ENCODE measurements at places on chromosomes 3 and 15. TPM values are rescaled to one million over a fixed set of nuclear protein-coding genes. Genes with fewer than 3 reads are reported as not detected.

DNA sequence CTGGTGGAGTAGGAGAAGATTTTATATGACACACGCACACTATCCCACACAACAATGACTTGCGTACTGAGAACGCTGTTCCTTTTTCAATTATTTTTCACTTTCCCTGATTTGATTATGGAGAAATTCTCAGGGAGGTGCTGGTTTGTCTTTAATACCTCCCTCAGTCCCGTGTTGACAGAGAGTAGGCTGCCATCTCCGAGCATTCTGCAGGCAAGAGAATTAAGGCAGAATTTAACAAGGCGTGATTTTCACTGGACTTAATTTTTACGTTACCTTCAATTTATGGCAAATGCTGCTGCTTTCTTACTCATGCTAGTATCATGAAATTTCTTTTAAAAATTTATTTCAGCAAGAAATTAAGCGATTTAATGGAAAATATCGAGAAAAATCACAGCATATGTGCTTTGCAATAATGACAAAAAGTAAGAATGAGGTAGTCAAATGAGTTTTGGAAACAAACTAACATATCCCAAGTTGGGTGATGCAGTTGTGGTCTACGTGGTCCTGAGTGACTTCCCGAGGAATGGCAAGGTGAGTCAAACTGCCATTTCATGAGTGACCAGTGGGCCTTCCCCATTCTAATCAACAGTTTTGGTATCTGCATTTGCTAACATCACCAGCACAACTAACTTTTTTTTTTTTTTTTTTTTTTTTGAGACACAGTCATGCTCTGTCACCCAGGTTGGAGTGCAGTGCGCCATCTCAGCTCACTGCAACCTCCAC is 16.9 kb downstream of the DNASE1L3 start:
- DNase-seq, result no peak

DNA sequence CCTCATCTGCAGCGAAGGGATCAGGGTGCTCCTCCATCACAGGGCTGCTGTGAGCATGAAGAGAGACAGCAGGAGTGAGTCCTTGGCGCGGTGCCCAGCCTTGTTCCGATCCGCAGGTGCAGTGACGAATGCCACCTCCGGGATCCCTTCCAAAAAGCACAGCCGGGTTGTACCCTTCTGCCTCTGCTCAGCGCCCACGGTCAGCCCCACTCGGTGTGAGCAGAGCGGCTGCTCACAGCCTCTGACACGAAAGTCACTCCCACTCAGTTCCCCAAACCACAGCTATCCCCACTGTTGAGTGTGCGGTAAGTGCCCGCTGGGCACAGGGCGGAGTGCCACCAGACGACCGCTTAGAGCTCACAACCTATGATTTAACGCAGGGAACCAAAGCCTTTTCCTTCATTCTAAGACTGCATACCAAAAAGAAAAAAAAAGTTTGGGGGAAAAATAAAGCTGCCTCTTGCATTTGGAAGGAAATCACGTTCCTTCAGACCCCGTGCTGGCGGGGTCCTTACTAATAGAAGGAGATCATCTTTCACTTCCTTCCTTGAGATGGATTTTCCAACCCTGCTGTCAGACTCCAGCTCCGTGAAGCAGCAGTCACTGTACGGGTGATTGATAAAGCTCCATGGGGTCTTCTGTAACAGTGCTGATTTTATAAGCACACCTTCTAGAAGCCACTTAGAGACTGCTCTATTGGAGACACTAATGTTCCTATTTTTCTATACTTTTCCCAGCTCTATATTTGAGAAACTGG is 34.7 kb upstream of the TUBGCP5 start:
- DNase-seq, result no peak

- DNase-seq, result no peak
These were observed 26.5 kb downstream of the DUOX2 start for GRCh38 chr15:45087513-45087912.

DNA sequence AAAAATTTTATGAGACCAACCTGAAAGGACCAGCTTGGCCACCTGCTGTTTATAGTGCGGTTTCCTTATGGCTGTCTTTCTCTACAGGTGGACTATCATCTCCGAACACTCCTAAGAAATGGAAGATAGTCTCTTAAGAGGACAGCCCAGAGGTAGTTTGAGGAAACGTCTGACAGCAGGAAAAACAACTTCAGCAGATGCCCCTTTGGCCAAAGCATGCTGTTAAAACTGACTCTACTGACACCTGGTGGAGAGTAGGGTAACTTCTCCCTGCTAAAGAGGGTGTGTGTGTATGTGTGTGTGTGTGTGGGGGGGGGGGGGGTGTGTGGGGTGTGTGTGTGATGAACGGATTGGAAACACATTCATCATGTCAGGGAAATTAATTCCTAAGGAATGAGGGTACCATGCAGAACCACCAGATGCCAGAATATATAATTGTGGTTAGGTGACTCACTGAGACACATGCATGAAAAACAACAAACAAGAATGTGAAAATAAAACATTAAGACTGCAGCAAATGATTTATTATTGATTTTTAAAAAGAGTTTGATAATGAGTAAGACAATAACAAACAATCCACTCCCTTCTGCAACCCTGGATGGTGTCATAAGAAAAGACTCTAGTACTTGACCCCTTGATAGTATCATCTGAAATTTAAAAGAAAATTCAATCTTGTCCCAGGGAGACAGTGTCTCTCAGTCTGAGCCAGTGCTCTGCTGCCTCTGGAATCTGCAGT is 256.5 kb downstream of the THRB start:
- peak; percentile 96 for DNase-seq

DNA sequence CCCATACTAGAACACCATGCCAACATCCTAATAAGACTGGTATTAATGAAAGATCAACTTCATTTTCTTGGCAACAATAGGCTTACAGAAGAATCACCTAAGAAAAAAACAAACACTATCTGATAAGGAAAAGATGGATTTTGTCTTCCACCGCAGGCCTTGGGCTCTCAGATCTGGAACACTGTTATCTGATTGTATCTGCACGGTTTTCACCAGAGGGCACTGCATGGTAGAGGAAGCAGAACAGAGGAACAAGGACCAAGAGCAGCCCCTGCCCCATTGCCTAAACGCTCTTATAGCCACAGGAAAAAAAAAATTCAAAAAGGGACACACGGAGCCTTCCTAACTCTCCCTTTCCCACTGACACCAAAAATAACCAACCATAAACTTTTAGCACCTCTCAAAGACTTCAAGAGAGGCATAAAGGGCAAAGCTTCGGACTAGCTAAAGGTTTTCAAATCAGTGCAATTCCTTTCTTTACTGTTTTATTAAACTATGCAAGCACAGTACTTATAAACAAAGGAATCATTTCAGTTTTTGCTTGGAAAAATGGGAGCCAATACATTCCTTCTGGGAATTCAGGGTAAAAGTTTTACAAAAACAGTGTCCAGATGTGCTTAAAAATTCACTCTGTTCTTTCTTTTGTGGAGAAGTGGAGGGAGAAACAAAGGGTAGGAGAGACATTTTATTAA is 23.3 kb downstream of the IL17RD start:
- no peak for DNase-seq

GRCh38 chr15:46442184-46442583 is 807.4 kb downstream of the SQOR start:
- DNase-seq, result peak; percentile 96

DNA sequence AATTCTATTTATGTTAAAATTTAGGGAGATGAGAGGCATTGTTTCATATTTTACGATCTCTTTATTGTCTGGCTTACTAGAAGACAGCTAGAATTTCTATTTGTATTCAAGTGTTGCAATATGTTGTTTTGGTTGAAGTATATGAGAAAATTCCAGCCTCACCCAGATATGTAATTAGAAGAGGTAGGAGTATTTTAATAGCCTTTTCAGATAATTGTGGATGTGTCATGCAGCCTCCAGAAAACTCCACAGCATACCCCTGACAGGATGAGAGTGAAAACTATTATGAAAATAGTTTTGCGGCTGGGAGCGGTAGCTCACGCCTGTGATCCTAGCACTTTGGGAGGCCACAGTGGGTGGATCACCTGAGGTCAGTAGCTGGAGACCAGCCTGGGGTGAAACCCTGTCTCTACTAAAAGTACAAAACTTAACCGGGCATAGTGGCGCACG is 21.5 kb upstream of the USP3 start:
- DNase-seq, result peak; percentile 65

GRCh38 chr3:162865466-162865865 is 1368.9 kb downstream of the OTOL1 start:
- no peak for DNase-seq

- DNase-seq, result no peak
These were observed 38.6 kb downstream of the TRIM71 start for GRCh38 chr3:32856355-32856889.

DNA sequence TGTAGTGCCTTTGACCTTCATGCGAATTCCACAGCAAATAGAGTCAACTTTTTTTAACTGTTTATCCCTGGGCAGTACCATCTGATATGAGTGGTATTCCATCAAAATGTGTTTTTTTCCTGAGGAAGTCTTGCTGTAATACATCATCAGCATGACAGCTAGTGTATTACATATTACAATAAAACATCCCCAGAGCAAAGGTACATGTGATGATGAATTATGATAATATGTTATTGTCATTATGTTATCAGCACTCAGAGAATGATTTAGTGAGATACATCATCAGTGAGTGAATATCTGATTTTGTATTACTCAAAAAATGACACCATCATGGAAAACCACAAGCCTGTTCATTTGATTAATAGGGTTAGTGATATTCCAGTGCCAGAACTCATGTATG is 69.7 kb upstream of the ARL6 start:
- no peak for DNase-seq

DNA sequence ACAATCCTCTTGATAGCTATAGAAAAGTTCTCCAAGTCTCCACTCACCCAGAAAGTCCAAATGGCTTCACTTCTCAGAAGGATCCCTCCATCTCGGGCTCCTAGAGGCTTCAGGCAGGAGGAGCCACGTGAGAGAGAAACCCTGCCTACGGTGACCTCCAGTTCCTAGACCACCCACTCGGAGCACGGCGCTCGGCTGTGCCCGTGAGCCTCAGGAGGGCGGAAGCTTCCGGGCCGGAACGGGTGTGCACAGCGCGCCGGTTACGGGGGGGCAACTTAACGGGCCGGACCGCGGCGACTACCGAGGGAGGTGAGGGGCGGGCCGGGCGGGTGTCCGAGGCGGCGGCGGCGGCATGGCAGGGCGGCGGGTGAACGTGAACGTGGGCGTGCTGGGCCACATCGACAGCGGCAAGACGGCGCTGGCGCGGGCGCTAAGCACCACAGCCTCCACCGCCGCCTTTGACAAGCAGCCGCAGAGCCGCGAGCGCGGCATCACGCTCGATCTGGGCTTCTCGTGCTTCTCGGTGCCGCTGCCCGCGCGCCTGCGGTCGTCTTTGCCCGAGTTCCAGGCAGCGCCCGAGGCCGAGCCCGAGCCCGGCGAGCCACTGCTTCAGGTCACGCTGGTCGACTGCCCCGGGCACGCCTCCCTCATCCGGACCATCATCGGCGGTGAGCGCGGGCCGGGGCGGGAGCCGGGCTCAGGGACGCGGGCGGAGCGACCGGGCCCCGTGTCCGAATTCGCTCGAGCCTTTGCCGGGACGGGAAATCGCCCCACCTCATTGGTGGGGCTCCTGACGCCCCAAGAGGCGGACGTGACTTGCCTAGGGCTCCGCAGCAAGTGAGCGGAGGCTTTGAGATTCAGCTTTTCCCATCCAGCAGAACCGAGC is at the start of gene EEFSEC:
Gene EEFSEC (plus strand): TSS at position 326 of the 886 bp plus-strand sequence. CDS start 27 bp downstream, at position 353.
- peak; percentile 66 for DNase-seq

DNA sequence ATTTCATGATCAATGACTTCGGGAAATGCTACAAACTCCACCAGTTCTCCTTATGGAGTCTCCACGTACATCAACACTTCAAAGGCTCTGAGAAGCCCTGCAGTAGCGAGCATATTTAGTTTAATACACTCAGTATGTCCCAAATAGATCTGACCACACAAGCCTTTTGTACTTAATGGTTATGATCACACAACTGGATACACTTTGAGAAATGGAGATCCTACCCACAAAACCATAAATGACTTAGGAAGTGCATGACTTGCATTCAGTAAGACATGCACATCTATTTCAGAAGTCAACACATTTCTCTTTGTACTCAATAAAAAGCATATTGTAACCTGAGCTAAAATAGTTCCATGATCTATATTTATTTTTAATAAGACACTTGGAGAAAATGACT is 103.6 kb upstream of the SPATA12 start:
- no peak for DNase-seq

DNA sequence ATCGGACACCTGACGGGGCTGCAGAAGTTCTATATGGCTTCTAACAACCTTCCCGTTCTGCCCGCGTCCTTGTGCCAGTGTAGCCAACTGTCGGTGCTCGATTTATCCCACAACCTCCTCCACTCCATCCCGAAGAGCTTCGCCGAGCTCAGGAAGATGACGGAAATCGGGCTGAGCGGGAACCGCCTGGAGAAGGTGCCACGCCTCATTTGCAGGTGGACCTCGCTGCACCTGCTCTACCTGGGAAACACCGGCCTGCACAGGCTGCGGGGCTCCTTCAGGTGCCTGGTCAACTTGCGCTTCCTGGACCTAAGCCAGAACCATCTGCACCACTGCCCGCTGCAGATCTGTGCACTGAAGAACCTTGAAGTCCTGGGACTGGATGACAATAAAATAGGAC is 9.8 kb upstream of the LRRC34 start:
- DNase-seq, result no peak

FHIT gene
- 1.4 TPM for total RNA-seq

ITIH4 gene
- total RNA-seq, result not detected

DRD3 gene
- not detected for total RNA-seq

Measured in renal cortical epithelial cell (primary cell).